CD4-positive, alpha-beta T cell treated with Interleukin-4 for 1 hour (primary cell): ENCODE measurements at places on chromosomes 16 and 17.
A peak's percentile ranks its signal among the peaks of the same experiment; 100 is the strongest.

- DNase-seq, result no peak
These were observed 11.2 kb downstream of the MVP start for GRCh38 chr16:29831490-29831889.

GRCh38 chr17:77926981-77927380, 31.5 kb upstream of the TNRC6C start:
- DNase-seq, result no peak

GRCh38 chr17:31490671-31491375, 99.3 kb downstream of the RAB11FIP4 start:
- no peak for DNase-seq

DNA sequence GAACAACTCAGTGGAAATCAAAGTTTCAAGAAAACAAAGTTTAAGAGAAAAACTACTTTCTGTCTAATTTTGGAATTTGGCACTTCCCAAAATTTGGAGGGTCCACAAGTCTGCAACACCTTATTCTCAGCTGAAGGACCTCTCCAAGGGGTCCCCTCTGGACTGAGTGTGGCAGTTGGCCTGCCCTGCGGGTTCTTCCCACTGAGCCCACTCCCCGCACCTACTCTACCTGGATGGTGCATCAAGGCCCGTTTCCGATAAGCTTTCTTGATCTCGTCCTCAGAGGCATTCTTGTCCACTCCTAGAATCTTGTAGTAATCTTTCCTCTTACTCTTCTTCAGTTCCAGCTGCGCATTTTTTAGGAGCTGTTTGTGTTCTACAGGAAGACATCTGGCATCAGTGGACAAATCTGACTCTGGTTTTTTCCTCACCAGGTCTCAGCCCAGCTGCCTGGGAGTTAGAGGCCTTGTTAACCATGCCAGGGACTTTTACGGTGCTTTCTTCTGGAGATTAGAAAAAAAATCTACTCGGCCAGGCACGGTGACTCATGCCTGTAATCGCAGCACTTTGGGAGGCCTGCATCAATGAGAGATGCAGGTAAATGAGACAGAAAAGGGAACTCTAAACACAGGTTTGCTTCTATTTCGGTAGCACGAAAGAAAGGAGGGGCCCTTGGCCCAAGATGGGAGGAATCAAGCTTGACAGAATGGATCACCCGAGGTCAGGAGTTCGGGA, 15.6 kb downstream of the CNP start:
- no peak for DNase-seq

GRCh38 chr17:75508931-75509361, 6.4 kb downstream of the CASKIN2 start:
- DNase-seq, result no peak

DNA sequence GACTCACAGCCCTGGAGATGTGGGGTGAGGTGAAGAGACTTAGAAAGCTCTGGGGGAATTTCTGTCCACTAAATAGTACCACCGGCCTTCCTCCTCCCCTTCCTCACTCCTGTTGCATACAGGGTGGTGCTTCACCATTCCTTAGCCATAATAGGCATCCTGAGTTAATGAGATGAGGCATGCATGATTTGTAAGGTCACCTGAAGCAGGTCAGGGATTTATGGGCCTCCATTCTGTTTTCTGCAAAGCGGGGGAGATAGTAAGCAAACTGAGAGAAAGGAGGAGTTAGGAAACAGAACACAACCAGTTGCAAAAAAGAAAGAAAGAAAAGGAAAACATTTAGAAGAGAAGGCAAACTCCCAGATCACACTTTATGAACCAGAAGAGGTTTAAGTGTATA, 9.3 kb upstream of the MYOCD start:
- DNase-seq, result no peak

GRCh38 chr17:11921296-11921695, 76.0 kb downstream of the ZNF18 start:
- DNase-seq, result no peak

DNA sequence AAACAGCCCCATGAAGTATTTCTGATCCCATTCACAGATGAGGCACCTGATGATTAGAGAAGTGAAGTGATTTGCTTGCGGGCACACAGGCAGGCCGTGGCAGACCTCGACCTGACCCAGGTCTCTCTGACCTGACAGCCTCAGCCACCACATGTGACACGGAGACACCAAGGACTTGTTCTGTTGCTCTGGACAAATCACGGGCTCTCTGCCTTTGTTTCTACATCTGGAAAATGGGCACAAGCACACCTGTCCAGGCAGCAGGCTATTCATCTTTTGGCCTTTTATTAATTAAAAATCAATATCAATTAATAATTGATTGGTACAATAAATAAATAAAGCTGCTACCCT, 3.4 kb downstream of the MAP3K14 start:
- DNase-seq, result no peak

DNA sequence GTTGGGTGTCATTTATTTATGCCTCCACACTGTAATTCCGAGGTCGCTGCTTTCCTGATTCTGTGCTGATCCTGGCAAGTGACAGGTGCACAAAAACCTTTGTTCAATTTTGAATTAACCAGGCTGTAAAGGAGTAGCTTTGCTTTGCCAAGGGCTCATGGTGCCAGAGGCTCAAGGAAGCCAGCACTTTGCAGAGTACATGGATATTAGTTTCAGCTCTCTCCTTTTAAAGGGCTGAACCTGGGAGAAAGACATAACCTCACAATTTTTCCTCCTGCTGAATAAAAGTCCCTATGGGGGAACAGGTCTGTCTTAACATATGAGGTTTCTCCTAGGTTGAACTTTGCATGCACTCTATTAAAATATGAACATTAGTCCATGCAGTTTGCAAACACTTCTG, 227.6 kb upstream of the WSB1 start:
- DNase-seq, result no peak

DNA sequence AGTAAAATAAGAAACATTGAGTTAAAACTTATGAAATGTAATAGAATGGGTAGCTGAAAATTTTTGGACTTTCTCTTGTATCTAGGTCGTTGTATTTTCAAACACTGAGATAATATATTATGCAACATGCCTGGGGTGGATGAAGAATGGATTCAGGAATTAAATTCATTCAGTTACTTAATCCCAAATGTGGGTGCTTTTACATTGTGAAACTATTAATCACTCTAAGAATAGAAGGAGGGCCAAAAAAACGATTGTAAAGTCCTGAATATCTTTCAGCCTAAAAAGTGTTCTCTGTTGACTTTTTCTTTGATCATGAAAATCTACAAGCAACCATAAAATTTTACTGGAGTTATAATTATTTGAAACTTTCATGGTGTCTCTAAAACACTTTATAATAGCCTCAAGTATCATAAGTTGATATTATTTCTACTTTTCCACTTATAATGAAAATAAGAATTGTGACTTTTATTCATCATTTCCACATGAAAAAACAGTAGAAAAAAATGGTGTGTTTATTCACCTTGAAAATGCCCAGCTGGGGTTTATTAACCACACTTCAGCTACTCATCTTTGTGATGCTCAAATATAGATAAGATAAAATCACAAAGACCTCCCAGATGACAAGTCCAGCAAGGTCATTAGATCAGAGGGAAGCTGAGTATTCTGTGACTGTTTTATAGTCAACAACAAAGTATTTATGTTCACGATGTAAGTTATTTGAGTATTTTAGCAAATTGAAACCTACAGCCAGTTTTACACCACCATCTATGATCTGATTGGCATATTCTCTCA, 619.9 kb upstream of the SOX9 start:
- DNase-seq, result no peak

GRCh38 chr17:35257208-35257659, 14.4 kb downstream of the SLFN5 start:
- DNase-seq, result no peak

DNA sequence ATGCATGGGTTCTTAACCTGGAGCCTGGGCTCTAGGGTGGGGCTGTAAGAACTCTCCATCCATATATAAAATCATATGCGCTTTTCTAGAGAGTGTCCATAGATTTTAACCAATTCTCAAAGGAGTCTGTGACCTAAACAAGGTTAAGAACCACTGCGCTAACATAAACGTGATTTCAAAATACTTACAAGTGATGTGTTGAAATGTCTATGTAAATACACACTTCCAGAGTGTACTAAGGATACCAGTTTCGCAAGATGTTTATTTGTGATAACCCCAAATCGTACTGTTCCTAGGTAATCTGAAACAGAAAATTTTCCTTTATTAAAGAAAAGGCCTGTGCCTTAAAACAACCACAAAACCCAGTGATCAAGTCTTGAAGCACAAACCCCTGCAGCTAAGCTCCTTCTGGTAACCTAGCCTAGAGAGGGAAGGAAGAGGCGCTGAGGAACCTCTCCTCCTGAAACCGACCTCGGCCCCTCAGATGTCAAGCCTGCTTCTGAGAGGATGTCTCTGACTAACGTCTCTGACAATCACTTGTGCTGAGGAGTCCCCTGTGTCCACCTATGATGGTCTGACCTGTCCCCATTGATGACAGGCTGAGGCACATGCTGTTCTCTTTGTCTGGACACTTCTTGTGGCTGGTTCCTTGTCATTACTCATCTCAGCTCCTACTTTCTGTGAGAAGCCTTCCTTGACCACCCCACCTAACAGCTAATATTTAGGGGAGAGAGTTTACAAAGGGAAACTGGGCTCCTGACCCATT, 32.2 kb downstream of the SNN start:
- DNase-seq, result no peak

DNA sequence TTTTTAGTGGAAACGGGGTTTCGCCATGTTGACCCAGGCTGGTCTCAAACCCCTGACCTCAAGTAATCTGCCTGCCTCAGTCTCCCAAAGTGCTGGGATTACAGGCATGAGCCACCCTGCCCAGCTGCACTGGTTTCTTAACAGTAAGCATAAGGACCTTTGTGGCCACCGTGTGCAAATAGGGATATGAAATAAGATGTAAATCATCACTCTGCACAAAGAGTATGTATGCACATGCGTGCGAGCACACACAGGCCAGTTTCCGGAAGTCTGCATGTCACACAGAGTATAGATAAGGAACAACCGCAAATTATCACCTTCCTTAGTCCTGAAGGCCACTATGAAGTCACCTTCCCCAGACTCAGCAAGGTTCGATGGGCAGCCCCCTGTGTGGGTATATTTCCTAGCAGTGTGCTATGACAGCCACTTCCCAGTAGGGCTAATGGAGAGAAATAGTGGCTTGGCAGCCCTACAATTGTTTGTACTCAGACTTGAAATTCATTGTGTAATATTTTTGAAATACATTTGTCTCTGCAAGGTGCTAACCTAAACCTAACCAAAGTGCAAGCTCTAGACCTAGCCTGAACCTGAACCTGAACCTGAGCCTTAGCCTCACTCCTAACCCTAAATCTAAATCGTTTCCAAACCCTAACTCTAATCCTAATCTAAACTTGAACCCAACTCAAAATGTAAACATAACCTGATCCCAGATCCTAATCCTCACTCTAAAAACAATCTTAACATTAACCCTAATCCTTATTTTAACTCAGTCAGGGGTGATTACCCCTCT, 48.4 kb upstream of the SKAP1 start:
- peak; percentile 46 for DNase-seq

GRCh38 chr16:87931504-87931903, 4.8 kb downstream of the CA5A start:
- no peak for DNase-seq

- no peak for DNase-seq
These were observed 769 bp downstream of the TMEM88 start for GRCh38 chr17:7855660-7856010.

DNA sequence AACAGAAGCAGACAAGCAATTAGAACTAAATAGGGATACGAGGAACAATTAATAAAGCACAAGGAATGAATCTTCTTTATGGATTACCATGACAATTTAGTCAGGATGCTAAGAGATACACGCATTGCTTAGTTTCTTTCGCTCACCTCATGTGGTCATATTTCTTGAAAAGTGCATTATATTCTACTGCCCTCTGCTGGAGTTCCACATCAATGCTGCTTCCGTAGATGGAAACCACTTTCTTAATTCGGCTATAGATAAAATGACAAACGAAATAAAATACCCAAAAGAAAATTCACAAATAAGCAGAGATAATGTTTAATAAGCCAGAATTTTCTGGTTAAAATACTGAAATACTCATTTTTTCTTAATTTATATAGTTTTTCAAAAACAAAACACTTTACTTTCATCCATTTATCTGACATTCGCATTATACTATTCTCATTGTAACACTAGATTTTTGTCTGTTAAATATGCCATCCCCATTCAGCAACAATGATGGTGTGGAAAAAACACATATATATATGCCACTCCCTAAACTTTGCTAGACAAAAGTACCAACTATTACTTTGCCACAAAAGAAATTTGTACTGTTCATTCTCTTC, 22.0 kb upstream of the PHLPP2 start:
- peak; percentile 65 for DNase-seq

DNA sequence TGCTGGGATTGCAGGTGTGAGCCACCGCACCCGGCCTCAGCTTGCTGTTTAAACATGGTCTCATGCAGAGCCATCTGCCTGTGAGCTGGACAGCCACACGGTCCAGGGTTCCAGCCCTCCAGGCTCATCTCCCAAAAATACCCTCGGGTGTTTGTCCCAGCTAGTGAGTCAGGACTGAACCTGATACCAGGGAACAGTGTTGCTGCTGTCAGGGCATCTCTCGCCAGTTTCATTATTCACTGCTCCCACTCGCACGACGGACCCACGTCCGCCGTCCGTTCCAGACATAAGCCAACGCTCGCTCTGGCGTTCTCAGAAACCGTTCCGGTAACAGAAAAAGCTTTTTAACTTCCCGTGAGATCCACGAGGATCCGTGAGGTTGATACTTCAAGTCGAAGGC, 77.6 kb downstream of the NXN start:
- no peak for DNase-seq

GRCh38 chr17:74730491-74731346, 6.3 kb upstream of the RAB37 start:
- DNase-seq, result peak; percentile 76

- DNase-seq, result no peak
These were observed 1.5 kb downstream of the GGA2 start for GRCh38 chr16:23508589-23509440.

DNA sequence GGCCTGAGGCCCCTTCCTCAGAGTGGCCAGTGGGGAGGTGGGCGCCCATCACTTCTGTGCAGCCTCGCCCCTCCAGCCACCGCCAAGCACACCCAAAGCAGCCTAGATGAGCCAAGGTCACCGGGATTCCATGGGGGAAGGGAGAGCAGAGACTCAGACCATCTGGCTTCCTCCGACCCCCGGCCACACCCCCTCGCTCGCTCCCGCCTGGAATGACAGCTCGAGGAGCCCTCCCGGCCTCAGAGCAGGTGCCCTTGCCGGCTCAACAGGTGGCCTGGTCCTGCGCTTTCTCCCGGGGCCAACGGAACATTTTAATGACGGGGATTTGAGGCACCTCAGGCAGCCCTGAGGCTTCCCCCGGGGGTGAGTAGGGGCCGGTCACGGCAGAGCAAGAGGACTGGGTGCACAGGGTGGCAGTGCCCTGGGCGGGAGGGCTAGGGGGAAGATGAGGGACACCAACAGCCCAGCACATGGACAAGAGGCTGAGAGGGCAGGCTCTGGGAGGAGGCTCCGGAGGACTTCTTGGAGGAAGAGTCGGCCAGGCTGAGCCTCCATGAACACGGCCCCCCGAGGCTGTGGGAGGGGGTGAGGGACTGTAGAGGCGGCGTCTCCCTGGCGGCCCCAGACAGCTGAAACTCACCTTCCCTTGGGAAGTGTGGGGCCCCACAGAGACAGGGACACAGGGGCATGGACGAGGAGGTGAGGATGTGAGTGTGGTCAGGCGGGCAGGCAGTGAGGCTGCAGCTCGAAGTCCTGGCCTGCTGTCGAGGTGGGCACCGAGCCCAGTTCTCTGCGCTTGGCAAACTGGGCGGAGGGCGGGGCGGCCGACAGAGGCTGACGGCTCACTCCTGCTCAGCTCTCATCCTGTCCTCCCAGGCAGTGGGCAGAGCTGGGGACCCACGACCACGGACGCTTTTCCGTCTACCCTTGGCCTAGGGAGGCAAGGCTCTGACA, 12.5 kb upstream of the C1QTNF8 start:
- no peak for DNase-seq

- no peak for DNase-seq
These were observed 2.4 kb downstream of the NDRG4 start for GRCh38 chr16:58502217-58502921.
